ENCODE measurements at places on chromosomes 2 and 18.
A peak's percentile ranks its signal among the peaks of the same experiment; 100 is the strongest.

GRCh38 chr2:80748592-80748991, 444.0 kb upstream of the LRRTM1 start:
- DNase-seq, result no peak

DNA sequence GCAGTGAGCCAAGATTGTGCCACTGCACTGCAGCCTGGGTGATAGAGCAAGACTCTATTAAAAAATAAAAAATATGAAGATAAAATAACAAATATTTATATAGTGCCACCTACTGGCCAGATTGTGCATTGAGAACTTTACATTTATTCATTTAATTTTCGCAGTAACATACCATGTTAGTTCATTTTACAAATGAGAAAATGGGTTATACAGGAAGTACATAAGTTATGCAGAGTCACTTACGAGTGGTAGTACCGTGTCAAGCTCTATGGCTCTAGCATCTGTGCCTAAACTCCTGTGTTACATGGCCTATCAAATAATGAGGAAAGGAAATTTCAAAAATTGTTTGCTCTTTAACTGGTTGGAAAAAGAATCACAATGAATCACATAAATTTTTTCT, 27.9 kb downstream of the RIF1 start:
- peak; percentile 36 for DNase-seq

DNA sequence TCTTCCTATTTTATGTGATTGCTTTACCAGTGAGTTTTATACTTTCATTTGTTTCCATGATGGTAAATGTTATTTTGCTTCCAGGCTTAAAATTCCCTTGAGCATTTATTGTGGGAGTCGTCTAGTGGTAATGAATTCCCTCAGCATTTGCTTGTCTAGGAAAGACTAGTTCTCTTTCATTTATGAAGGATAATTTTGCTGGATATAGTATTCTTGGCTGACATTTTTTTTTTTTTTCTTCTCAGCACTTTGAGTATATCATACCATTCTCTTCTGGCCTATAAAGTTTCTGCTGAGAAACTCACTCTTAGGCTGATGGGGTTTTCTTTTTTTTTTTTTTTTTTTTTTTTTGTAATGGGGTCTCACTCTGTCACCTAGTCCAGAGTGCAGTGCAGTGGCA, 99.1 kb downstream of the EDAR start:
- no peak for DNase-seq

DNA sequence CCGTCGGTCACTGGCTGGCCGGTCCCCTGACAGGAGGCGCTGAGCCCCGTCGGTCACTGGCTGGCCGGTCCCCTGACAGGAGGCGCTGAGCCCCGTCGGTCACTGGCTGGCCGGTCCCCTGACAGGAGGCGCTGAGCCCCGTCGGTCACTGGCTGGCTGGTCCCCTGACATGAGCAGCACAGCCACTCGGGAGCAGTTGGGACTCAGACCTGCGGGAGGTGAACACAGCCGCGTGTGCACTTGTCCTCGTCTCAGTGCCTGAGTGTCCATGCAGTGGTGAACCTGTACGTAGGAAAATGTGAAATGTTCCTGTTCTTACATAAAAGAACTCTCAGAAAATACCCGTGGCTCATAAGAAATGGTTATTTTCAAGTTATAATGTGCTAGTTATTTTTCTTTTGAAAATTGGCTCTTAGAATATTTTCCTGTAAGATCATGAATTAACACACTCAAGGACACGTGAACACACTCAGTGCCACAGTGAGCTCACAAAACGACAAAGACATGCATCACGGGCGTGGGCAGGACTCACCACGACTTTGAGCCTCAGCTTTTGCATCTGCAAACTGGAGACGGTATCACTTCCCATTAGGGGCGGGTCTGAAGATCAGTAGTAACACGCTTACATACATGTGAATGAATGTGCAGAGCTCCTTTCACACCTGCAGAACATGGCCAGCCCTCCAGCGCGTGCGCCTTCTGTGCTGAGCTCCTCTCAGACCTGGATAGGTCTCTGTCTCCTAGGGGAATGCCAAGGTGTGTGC, 21.1 kb upstream of the NFATC1 start:
- DNase-seq, result no peak

DNA sequence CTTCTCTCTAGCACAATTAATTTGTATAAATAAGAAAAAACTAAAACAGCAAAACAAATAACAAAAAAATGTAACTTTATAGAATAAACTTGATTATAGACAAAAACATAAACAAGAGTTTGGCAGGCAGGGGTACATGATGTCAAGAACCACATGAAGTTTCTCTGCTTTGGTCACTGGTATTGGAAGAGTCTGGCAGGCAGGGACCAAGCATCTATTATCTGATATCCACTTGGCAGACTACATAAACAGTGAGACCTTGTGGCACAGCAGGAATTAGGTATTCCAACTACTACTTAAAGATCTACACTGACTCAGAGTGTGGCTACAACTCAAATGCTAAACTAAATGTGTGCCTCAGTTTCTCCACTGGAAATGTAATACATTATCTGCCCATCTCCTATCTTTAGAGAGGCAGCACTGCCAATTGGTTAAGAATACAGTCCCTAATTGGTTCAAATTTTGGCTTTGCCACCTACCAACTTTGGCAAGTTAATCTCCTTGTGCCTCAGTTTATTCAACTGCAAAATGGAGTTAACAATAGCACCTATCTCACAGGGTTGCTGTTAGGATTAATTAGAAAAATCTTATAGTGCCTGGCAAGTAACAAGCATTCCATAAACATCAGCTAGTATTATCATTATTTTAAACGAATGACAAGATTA, 2.7 kb downstream of the MAP4K3 start:
- no peak for DNase-seq

DNA sequence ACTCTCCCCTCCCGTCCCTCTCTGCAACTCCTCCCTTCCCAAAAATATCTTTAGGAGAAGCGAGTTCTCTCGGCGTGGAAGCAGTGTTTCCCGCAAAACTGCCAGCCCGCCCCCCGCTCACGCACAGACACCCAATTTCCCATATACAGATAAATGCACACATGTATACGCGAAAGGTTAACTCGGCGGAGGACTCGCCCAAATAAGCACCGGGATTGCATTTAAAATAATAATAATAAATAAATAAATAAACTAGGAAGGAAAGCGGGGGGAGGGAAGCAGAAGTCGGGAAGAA, 70.0 kb upstream of the PSMD14 start:
- no peak for DNase-seq

DNA sequence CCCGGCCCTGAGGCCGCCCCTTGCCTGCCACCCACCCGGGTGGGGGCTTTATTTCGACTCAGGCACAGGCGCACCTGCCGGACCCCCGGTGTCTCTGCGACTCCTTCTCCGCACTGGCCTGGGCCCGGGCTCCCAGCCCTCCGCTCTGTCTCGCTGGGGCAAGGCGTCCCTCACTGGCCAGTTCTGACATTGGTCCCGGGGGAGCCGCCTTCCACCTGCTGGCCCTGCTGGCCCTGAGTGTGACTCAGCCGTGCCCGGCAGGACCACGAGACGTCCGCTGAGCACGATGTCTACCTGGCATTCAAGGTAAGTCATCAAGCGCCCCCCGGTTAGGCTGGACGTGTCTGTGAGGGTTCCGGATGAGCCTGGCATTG, 131.5 kb upstream of the CTDP1 start:
- no peak for DNase-seq

DNA sequence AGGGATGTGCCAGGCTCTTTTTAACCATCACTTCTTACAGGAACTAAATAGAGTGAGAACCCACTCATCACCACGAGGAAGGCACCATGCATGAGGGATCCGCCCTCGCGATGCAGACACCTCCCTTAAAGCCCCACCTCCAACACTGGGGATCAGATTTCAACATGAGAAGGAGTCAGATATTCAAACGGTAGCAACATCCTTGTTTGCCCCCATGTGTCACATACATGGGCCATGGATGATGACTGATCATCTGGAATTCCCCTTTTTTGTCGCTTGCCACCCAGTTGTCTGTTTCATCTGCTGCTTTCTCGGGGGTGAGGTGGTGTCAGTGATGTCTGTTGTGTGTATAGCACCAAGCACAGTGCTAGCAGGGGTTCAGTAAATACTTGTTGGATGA, 57.9 kb downstream of the NCK2 start:
- no peak for DNase-seq

GRCh38 chr18:66511792-66512191, 92.1 kb downstream of the CDH19 start:
- peak; percentile 17 for DNase-seq

DNA sequence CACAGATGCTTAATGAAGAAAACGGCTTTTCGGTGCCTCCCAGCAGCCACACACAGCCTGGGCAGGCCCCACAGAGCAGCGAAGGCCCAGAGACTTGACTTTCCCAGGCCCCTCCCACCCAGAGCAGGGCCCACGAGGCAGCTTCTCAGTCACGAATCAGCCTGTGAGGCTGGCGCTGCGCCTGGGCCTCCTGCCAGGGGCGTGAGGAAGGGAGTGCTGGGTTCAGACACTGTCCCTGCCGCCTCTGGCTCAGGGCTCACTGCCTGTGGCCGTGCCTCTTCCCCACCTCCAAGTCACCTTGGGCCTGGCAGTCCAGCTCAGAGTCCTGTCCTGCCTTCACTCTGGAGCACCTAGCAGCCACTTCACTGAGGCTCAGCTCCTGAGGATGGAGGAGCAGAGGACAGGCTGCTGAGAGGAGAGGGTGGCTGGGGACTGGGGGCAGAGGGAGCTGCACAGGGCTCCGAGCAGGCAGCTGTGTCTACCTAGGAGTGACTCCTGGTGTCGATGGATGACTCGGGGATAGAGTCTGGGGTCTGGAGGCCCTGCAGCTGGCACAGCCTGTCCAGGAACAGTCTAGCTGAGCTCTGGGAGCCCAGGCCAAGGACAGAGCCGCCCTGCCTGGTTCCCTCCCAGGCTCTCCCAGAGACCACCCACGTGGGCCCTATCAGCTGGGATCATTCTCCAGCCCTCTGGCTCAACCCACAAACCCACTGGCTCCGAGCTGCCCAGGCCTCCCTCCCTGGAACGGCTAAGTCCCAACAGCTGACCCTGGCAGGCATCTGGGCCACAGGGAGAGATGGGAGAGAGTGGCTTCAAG, 36.4 kb upstream of the FOSL2 start:
- no peak for DNase-seq

- no peak for DNase-seq
Observed at GRCh38 chr2:229520691-229521096, 193.7 kb downstream of the DNER start.

GRCh38 chr2:145759228-145759915, 1239.5 kb upstream of the ZEB2 start:
- no peak for DNase-seq

- DNase-seq, result no peak
Observed at GRCh38 chr2:154306266-154306970, 392.1 kb upstream of the KCNJ3 start.

DNA sequence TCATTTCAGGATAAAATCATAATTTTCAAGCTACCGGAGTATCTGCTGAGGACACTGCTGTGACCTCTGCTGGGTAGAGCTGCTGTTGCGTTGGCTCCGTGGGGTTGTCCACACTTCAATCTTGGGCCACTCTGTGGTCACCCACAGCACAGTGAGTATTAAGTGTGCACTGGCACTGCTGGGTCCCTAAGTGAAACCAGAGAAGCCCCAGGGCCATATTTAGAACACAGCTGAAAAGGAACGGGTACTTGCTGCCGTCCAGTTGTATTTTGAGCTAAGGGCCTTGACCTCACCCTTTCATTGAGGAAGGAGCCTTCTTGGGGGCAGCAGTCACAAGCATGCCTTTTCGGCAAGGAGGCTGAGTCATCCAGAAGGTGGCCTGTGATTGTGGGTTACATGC, 10.1 kb downstream of the SLC9A4 start:
- no peak for DNase-seq

DNA sequence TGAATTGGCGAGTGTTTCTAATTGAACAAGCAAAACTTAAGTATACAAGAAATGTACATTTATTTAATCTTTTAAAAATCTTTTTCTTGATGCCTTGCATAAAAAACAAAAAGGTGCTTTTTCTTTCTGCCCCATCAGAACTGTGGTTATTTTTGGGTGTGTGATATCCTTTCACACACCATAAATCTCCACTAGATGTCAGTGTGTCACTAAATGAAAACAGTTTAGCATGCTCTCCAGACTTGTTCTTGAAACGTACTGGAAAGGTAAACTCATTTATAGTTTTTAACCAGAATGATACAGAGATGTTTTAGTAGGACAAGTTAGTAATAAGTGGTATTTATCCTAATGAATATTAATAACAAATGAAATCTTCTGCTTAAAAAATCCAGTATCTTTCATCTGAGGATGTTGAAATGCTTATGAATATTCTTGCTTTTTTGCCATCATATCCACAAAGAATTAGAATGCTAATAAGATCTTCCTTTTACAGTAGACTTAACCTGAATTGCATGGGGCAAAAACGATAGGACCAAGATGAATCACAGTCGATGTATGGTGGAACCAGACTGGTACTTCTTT, 96.8 kb downstream of the UBE2E3 start:
- peak; percentile 68 for DNase-seq

DNA sequence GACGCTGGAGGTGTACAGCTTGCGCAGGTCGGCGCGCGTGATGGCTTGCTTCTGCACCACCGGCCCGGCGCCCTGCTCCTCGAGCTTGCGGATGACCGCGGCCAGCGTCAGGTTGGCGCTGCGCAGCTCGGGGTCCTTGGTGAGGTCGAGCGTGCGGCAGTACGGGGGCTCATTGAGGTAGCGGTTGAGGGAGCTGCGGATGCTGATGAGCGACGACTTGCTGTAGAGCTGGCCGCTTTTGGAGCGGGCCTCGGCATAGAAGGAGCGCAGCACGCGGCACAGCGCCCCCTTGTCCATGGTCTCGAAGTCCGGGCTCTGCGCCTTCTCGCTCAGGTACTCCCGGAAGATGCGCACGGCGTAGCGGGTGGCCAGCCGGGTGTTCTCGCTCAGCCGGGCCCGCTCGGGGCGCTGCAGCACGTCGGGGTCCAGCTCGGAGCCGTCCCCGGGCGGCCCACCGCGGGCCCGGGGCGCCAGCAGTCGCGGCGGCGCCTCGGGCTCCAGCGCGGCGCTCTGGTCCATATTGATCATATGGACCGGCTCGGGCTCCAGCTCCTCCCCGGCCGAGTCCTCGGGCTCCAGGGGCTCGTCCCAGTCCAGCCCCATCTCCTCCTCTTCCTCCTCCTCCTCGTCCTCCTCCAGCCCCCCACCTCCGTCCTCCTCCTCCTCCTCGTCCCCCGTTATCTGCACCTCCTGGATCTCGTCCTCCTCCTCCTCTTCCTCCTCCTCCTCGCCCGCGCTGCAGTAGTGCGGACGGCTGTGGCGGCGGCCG, 523 bp downstream of the KCTD1 start:
- DNase-seq, result no peak

DNA sequence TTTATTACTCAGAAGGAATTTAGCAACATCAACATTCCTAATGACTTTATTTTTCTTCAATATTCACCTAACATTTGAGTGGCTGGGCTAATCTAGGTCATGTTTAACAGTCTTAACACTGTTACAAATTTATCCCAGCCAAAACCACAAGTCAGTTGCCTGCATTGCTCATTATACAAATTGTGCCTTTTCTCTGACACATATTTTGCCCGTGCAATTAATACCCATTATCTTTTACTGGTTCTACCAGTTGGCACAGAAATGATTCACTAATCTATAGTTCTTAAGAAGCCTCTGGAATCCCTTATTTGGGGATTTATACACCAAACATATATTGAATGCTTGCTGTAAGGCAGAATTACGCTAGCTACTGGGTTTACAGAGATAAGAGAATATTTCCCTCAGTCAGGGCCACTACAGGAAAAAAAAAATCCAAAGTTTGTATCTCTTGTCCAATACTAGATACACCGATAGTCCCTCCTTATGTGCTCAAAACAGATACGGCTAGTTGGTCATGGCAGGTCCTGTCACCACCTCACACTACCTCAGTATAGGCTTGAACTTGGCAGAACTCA, 46.3 kb downstream of the ZCCHC2 start:
- no peak for DNase-seq
